ENCODE measurements at places on chromosomes 6 and 20.

- peak; percentile 11 for DNase-seq
Measured at GRCh38 chr6:21997119-21998037, 299.5 kb downstream of the PRL start.

- DNase-seq, result no peak
Measured at GRCh38 chr6:142699391-142699790, 245.6 kb downstream of the HIVEP2 start.

DNA sequence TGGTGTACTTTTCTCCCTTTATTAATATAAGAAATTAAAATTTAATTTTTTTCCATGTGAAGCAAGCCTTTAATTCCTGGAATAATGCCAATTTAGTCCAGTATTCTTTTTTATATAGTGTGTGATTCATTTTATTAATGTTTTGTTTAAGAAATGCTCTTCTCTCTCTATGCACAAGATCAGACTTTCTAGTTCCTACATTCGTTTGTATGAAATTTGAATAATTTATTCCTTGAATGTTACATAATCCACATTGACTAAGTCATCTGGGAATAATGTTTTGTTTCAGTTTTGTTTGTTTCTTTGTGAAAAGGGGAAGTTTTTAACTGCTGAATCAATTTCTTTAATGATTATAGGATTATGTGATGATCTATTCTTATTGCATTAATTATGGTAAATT is 181.4 kb upstream of the ID4 start:
- DNase-seq, result no peak

DNA sequence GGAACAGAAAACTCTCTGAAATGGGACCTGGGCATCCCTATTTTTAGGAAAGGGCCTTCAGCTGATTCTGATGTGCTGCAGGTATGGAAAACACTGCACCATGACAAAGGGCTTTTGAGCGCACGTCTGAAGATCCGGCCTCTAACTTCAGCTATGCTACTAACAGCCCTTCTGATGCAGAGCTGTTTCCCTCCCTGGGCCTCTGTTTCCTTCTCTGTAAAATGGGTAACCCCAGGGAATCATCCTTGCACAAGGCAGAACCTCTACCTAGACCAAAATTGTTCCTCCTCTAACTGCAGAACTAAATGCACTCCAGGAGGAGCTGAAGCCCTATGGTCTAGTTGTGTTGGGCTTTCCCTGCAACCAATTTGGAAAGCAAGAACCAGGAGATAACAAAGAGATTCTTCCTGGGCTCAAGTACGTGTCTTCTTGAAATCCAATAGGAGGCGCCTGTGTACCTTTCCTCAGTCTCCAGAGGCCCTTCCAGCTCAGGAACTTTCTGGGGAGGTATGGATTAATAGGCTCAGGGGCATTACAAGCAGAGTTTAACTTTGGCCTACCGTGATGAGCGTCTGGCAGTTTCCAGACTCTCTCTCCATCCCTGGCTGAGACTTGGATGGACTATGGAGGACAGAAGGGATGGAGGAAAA is 5.9 kb downstream of the GPX5 start:
- DNase-seq, result no peak

DNA sequence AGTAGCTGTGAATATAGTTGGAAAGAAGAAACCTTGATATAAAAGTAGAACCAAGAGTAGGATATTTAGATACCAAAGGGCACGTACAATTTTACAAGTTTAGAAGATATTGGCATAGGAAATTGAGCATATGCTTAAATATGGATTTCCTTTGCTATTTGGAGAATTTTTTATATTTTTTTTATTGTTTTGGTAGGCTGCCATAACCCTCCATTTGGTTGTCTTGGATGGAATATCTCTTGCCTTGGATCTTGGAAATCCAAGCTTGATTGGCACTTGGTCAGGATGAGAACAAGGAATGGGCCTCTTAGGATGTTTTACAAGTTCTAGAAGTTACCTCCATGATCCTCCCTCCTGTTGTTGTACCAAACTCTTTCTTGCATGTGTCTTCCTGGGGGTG is 297.1 kb downstream of the PRL start:
- DNase-seq, result no peak

DNA sequence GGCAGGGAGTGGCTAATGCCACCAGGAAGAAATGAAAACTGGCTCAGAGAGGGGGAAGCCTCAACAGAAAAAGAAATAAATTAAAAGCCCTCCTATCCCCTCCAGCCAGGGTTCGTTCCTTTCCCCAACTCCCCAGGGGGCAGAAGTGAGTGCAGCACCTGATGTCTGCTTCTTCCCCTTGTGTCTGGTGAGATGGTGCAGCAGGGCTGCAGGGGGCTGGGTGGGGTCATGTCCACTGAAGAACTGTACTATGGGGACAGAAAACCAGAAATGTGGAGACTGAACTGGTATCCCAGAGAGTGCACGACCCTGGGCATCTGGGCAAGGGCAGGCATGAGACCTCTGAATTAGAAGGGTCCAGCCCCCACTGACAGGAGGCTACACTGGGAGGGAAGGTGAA is 4.0 kb downstream of the EGFL8 start:
- DNase-seq, result no peak

Data from skeletal muscle cell (primary cell).